ENCODE measurements at places on chromosomes 5 and 9. TPM values are rescaled to one million over a fixed set of nuclear protein-coding genes. Genes with fewer than 3 reads are reported as not detected.
A peak's percentile ranks its signal among the peaks of the same experiment; 100 is the strongest.

GRCh38 chr9:86263876-86264275, 4.4 kb upstream of the C9orf153 start:
- H3K4me1 ChIP-seq: no peaks in the 10 kb centered on the region
- H3K27ac ChIP-seq: no peak overlapping the region
- no peaks in the 10 kb centered on the region for H3K27me3 ChIP-seq
- peaks cover 27% of the 10 kb centered on the region for H3K36me3 ChIP-seq
- no peak for DNase-seq

DNA sequence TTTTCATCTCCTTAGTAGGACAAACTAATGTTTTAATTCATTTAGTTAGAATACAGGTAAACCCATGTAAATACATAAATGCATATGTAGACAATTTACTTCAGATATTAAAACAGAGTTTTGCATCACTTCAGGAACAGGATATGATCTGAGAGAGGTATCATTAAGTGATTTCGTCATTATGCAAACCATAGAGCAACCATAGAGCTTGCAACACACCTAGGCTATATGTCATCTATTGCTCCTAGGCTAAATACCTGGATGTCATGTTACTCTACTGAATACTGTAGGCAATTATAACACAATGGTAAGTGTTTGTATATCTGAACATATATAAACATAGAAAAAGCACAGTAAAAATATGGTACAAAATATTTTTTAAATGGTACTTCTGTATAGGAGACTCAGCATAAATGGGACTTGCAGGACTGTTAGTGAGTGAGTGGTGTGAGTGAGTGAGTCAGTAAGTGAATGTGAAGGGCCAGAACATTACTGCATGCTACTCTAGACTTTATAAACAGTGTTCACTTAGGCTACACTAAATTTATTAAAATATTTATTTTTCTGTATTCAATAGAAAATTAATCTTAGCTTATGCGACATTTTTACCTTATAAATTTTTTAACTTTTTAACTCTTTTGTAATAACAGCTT, 1377.5 kb upstream of the CDH9 start:
- DNase-seq: no peak
- H3K36me3 ChIP-seq: no peaks in the 10 kb centered on the region
- H3K27me3 ChIP-seq: no peaks in the 10 kb centered on the region
- H3K4me3 ChIP-seq: no peak overlapping the region
- no peaks in the 10 kb centered on the region for H3K4me1 ChIP-seq

DNA sequence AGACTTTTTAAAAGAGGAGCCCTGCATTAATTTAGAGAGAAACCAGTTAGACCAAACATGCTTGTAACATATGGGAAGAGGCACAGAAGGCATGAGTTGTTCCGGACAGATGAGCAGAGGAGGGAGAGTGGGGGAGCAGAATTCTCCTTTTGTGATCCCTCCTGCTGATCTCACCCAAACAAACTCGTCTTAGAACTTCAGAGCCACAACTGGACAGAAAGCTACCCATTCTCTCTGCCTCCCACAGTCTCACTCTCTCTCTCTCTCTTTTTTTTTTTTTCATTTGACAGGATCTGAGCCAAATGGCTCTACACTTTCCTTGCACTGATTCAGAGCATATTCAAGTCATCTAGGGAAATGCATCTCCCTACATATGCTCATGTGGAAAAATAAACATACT, 196.0 kb upstream of the PAPPA start:
- H3K27ac ChIP-seq: no peak overlapping the region
- H3K27me3 ChIP-seq: no peaks in the 10 kb centered on the region
- H3K4me1 ChIP-seq: no peaks in the 10 kb centered on the region
- no peak overlapping the region for H3K4me3 ChIP-seq
- no peak for DNase-seq
- no peaks in the 10 kb centered on the region for H3K36me3 ChIP-seq

- peaks cover 20% of the 10 kb centered on the region for H3K4me1 ChIP-seq
- no peak overlapping the region for H3K4me3 ChIP-seq
- H3K27me3 ChIP-seq: no peaks in the 10 kb centered on the region
- H3K27ac ChIP-seq: no peak overlapping the region
- peak; percentile 24 for DNase-seq
These were observed 5.2 kb downstream of the DCANP1 start for GRCh38 chr5:135441919-135442318.

DNA sequence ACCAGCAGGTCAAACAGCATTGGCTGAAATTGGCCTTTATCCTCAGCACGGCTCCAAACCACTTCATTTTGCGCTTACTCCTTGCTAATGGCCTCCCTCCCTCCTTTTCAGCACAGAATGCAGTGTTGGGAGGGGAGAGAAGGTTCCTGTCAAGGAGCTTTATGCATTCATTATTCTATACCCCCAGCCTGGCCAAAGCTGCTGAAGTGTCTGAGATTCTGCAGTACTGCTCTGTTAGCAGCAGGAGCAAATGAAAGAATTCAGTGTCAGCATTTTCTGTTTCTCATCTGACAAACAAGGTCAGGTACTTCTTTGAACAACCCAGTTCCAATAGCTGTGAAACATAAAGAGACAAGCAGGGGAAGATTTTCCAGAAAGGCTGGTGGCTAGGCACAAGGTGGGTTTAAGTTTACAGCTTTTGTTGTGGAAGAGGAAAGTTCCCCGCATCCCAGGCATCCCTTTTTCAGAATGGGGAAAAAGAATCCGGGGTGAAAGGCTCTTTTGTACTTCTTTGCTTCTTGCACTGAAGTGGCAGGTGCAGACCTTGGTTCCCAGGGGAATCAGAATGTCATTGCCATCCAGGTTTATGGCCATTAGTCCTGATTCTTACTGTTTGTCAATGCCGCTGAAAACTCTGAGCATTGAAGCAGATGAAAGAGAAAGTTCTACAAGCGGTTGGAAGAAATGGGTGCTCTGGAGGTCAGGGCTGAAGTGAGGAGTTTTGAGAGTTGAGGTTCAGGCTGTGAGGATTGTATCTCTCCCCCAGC, 109.3 kb upstream of the APC start:
- peaks cover 2% of the 10 kb centered on the region for H3K4me1 ChIP-seq
- no peaks in the 10 kb centered on the region for H3K27me3 ChIP-seq
- peak; percentile 71 for DNase-seq
- peak overlapping the region; percentile 86 for H3K27ac ChIP-seq
- H3K4me3 ChIP-seq: no peak overlapping the region

GRCh38 chr5:14756478-14756877, 92.0 kb downstream of the OTULIN start:
- peaks cover 2% of the 10 kb centered on the region for H3K36me3 ChIP-seq
- no peak for DNase-seq
- no peak overlapping the region for H3K27ac ChIP-seq
- no peaks in the 10 kb centered on the region for H3K4me1 ChIP-seq
- no peak overlapping the region for H3K4me3 ChIP-seq

- H3K4me3 ChIP-seq: no peak overlapping the region
- no peaks in the 10 kb centered on the region for H3K36me3 ChIP-seq
- no peaks in the 10 kb centered on the region for H3K27me3 ChIP-seq
- no peak for DNase-seq
These were observed 250.4 kb downstream of the LRRC70 start for GRCh38 chr5:62828742-62829603.

GRCh38 chr9:37966412-37967013, 62.6 kb upstream of the SLC25A51 start:
- no peaks in the 10 kb centered on the region for H3K4me1 ChIP-seq
- H3K27me3 ChIP-seq: no peaks in the 10 kb centered on the region
- H3K36me3 ChIP-seq: peaks cover 77% of the 10 kb centered on the region
- no peak overlapping the region for H3K4me3 ChIP-seq
- no peak overlapping the region for H3K27ac ChIP-seq
- no peak for DNase-seq

DNA sequence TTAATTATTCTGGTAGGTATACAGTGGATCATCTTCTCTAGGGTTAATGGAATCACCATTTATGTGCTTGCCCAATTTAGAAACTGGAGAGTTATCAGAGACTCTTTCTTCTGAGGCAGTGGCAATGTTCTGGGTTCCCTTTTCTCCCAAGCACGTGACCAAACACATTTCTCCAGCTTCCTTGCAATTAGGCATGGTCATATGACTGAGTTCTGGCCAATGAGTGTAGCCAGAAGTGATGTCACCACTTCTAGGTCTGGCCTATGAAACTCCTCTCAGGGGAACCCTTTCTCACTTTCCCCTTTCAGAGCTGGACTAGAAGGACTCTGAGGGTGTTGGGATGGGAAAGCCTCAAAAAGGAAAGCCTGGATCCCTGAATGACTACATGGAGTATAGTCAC, 172.0 kb downstream of the NSG2 start:
- H3K36me3 ChIP-seq: no peaks in the 10 kb centered on the region
- no peak overlapping the region for H3K27ac ChIP-seq
- no peak overlapping the region for H3K4me3 ChIP-seq

The PDLIM4 gene
- total RNA-seq: 16.0 TPM

The ANKRD31 gene
- total RNA-seq: 0.14 TPM

The NMUR2 gene
- total RNA-seq: not detected

The PDCD1LG2 gene
- total RNA-seq: not detected

The IL9 gene
- not detected for total RNA-seq

Measured in endodermal cell (in vitro differentiated cells).